ENCODE measurements at places on chromosomes 5 and 9.

DNA sequence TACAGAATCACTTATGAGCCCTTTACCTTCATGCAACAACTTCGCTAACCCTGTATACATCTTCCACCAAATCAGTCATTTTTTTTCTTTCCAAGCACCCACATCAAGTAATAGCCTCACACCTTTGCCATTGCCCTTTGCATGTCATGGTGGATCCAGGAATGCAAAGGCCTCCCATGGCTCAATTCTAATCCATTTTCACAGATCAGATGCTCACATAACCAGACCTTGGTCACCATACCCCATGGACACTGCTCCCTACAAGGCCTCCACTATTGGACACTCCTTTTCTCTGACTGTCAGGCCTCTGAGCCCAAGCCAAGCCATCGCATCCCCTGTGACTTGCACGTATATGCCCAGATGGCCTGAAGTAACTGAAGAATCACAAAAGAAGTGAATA, 179.5 kb downstream of the RASEF start:
- no peak for DNase-seq

DNA sequence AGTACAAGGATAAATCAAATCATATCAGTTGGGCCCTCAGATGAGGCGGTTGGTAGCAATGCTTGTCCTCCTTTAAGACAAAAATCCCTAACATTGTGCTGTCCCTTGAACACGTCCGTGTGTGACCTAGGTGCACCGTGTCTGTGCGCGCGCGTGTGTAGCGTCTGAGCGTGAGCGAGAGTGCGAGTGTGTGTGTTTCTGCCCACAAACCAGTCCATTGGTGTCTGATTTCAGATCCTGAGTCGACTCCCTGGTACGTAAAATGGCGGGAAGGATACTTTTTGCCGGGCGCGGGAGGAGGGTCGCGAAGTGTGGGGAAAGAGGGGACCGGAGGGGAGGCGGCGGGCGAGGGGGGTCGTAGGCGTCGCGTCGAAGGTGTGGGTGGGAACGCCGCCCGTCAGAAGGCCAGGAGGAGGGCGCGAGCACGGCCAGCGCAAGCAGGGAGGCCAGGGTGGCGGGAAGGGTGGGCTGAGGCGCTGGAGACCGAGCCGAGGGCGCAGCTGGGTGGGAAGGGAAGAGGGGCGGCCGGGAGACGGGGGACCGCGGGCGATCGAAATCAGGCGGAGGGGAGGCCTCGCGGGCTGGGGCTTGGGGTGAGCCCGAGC, 8.9 kb downstream of the OTP start:
- no peak for DNase-seq

GRCh38 chr5:32753765-32754164, 42.6 kb downstream of the NPR3 start:
- no peak for DNase-seq

DNA sequence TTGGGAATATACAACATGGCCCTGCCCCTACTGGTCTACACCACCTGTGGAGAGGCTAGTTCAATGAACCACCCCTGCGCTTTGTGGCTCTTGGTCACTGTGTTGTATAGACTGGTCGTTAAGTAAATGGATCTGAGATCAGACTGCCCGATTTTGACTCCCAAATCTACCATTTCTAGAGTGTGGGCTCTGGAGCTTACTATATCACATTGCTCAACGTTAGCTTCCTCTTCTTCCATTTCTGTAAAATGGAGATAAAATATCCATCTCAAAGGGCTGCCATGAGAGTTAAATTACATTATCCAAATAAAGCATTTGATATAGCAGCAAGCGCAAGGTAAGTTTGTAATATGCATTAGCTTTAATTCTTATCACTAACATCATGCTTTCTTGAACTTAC, 52.7 kb upstream of the IFNK start:
- no peak for DNase-seq

- DNase-seq, result no peak
Measured at GRCh38 chr5:159888860-159889259, 27.4 kb upstream of the ADRA1B start.

- DNase-seq, result no peak
Measured at GRCh38 chr5:87053146-87053545, 214.5 kb upstream of the RASA1 start.

DNA sequence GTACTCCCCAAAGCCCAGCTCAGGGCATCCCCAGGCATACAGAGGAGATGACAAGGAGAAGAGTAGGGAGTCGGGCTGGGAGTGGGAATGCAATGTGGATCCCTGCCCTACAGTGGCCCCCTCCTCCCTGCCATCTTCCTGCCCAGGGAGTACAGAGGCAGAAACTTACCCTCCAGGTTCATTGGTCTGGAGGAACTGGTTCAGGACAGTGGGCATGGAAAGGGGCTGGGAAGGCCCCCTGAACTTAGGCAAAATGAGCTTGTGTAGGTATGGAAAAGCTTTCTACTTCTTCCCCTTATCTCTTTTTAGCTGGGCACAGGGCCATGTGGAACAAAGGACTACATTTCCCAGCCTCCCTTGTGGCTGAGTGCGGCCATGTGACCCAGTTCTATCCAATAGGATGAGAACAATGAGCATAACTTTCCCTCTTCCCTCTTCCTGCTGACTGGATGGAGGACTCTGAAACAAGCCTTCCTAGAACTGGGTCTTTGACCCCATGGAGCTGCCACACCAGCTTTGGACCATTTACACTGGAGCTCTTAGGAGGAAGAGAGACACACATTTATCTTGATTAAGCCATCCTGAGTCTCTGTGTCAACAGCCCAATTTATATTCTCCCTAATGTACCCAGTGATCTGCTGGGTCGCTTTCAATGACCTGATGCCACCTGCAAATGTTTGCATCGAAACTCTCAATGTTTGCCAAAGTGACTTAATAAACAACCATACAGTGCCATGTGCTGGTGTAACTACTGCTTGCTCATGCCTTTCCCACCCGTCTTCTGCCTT, 25.0 kb upstream of the HMCN2 start:
- peak; percentile 70 for DNase-seq

- DNase-seq, result no peak
Measured at GRCh38 chr5:138726848-138727247, 26.4 kb upstream of the CTNNA1 start.

- DNase-seq, result no peak
Measured at GRCh38 chr9:20524776-20525175, 97.5 kb downstream of the MLLT3 start.

DNA sequence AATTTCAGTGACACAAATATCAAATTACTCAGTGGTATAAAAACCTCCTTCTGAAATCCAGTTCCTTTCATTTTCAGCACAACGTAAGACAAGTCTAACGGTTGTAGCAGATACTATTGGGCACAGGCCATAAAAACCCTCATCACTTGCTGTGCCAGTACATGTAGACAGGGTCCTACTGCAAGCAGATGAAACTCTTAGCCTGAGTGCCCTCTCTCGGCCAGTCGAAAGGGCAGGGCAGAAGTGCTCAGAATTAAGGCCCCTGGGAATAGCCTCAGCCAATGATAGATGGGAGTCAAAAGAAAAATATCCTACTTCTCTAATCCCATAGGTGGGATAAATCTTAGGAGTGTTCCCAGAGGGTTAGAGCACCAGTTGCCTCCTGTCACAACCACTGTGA, 168.5 kb upstream of the FER start:
- no peak for DNase-seq

- DNase-seq, result peak; percentile 66
Measured at GRCh38 chr5:2750758-2751464, 566 bp downstream of the IRX2 start.

DNA sequence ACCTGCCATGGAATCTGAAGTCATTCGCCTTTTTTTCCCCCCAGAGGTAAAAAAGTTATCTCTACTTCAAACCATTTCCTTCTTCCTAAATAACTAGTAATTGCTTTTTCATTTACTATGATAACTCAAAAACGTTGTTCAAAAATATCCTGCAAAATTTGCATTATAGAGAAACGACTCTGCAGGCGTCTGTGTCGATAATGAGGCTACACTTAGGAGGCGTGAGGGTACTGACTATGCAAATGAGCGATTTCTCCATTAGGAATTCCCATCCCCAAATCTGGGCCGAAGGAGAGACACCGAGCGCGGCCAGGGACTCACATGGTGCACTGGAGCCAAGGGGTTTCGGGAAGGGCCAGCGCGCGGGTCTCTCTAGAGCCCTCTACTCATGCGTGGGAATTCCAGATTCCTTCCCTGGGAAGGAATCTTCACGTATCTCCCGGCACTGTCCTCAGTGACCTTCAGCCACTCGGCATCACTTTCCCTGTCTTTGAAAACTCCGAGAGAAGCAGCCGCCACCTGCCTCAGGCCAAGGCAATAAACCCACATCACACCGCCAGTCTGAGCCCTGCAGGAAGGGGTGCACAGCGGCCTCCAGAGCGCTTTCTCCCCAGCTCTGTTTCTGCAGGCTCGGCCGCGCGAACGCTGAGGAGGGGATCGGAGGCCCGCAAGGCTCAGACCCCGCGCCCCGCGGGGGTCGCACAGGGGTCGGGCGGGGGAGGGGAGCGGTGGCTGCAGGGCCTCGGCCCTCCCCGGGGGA, 718 bp upstream of the DENND4C start:
- peak; percentile 90 for DNase-seq

DNA sequence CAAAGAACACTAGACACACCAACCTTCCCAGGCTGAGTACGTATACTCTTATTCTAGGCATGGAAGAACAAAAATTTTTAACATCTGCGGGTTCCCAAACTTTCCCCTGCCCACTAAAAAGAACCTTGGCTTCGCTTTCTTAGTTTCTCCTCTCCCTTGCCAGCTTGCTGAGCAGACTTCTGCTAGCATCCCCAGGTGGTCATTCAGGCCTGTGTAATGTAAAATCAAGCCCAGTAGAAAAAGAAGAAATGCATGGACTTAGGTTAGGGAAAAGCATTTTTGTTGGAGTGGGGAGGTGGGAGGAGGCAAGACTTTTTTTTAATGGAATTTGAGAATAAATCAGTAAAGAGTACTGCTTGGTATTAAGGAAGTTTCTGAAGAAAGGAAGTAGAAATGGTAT, 331.0 kb upstream of the TLE4 start:
- DNase-seq, result no peak

GRCh38 chr5:17223367-17224185, 6.1 kb downstream of the BASP1 start:
- peak; percentile 46 for DNase-seq

- DNase-seq, result no peak
Measured at GRCh38 chr5:125181955-125182354, 435.5 kb upstream of the ZNF608 start.

DNA sequence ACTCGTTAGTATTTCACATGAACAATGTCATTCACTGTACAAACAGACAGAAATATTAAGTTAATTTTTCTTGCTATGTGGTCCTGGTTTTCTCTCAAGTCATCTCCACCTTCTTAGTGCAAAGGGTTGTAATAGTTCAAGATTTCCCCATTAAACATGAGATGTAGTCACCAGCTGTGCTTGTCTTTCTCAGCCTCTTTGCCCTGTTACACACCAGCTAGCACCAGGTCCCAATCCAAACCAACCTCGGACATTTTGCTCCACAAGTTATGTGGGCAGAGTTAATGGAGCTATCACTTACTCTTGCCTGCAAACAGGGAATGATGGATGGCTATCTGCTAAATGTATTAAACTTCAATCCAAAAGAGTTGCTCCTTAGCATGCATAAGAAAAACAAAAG, 328.1 kb downstream of the TLE1 start:
- no peak for DNase-seq

- DNase-seq, result no peak
Measured at GRCh38 chr9:12640016-12640587, 53.1 kb upstream of the TYRP1 start.

GRCh38 chr5:98128271-98128670, 645.2 kb upstream of the RGMB start:
- no peak for DNase-seq

- DNase-seq, result no peak
Measured at GRCh38 chr9:114159691-114160090, 4.4 kb downstream of the COL27A1 start.

DNA sequence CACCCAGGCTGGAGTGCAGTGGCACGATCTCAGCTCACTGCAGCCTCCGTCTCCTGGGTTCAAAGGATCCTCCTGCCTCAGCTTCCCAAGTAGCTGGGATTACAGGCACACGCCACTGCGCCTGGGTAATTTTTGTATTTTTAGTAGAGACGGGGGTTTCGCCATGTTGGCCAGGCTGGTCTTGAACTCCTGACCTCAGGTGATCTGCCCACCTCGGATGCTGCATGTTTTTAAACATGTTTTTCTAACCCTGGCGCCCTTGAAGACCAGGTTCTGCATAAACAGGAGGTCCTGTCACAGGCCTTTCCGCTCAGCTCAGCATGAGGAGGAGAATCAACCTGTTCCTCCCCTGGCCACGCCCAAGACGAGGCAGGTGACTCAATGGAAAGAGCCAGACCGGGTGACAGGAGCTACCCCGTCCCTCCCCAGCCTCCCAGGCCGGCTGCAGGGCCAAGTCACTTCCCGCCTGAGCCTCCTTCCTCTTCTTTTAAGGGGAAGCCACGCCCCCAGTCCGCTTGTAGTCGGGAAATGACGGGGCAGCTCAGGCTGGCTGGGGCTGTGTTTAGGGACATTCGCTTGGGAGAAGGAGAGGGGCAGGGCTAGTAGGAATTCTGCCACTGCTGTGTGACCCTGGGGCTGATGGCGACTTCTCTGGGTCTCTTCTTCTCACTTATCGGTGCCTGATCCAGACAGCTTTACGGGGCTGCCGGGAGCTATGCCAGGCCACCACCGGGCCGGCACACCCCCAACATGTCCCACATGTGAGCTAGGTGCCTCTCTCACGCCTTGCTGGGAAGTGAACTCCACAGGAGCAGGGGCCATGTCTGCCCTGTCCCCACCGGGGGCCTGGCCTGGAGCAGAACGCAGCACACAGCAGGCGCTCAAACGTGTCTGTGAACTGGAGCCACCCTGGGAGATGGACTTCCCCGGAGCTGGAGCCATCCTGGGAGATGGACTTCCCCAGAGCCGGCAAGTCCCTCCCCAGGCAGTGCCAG, 6.1 kb downstream of the NOTCH1 start:
- peak; percentile 81 for DNase-seq

GRCh38 chr5:50440651-50441492, at the start of gene EMB:
Gene EMB (minus strand): TSS chr5:50441288. CDS start chr5:50441151, 137 bp downstream.
- DNase-seq, result peak; percentile 92

GRCh38 chr5:126198531-126198930, 224.7 kb upstream of the GRAMD2B start:
- DNase-seq, result no peak

DNA sequence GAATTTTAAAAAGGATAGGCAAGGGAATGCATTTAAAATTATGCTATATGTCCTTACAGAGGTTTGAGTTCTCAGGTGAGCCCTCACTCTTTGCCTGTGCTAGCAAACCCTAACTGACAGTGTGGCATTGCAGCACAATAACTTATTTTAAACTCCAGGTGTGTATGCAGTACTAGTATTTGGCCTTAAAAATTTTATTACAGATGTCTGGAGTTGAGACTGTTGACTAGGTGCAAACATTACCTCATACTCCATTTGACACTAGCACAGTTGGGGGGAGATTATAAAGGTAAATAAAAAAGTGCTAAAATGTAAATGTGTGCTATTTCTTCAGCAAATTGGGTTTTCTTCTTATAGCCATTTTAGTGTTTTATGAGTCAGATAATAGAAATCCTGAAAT, 407.7 kb downstream of the SH3GL2 start:
- DNase-seq, result no peak

DNA sequence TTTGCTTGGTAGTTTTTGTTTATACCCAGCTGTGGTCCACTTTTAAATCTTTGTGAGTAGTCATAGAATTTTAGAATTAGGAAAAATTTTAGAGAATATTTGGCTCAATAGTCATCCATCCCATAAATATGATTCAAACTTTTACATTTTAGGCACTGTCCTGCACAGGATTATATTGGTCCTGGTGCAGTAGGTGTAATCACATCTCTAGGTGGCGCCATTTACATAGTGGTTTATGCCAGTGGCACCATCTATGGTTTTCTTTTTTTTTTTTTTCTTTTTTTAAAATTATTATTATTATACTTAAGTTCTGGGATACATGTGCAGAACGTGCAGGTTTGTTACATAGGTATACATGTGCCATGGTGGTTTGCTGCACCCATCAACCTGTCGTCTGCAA, 260.7 kb upstream of the KCNN2 start:
- no peak for DNase-seq
